8988T (cell line): ENCODE measurements at places on chromosomes 6 and 20.
A peak's percentile ranks its signal among the peaks of the same experiment; 100 is the strongest.

- DNase-seq, result no peak
Observed at GRCh38 chr6:9200712-9201111, 765.4 kb upstream of the SLC35B3 start.

DNA sequence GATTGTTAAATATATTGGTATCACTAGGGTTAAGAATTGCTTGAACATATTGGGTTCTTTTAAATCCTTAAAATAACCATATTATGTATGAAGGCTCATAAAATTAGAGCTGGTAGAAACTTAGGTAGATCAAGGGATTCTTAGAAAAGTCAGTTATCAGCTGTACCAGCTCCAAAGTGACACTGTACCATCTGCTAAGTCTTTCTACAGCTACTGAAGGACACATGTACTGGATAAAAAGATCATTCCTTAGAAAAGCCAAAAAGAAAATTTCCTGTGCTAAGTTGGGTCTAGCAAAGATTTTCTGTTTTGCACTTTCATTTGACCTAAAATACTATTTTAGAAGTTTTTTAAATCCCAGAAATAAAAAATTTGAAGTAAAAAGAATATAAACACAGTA, 130.4 kb downstream of the CD164 start:
- no peak for DNase-seq

- DNase-seq, result no peak
Observed at GRCh38 chr6:25971187-25971821, 8.7 kb downstream of the TRIM38 start.

GRCh38 chr6:71197267-71197666, 91.3 kb upstream of the OGFRL1 start:
- DNase-seq, result no peak

DNA sequence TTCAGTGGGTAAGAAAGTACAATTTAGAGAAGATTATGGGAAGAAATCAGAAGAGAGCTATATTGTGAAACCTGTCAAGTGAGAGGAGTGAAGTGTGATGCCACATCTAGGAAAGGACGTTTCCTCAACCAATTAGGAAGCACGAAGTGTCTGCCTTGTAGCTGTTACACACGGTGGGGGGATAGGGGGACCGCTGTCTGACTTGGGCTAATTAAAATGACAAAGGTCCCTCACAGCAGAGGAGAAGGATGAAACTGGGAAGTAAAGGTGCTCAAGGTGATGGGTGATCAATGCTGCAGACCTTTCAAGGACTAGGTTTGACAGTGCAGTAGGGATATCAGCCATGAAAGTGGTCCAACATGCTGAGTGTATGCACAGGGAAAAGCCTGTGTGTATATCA, 181.1 kb upstream of the PRSS16 start:
- no peak for DNase-seq

DNA sequence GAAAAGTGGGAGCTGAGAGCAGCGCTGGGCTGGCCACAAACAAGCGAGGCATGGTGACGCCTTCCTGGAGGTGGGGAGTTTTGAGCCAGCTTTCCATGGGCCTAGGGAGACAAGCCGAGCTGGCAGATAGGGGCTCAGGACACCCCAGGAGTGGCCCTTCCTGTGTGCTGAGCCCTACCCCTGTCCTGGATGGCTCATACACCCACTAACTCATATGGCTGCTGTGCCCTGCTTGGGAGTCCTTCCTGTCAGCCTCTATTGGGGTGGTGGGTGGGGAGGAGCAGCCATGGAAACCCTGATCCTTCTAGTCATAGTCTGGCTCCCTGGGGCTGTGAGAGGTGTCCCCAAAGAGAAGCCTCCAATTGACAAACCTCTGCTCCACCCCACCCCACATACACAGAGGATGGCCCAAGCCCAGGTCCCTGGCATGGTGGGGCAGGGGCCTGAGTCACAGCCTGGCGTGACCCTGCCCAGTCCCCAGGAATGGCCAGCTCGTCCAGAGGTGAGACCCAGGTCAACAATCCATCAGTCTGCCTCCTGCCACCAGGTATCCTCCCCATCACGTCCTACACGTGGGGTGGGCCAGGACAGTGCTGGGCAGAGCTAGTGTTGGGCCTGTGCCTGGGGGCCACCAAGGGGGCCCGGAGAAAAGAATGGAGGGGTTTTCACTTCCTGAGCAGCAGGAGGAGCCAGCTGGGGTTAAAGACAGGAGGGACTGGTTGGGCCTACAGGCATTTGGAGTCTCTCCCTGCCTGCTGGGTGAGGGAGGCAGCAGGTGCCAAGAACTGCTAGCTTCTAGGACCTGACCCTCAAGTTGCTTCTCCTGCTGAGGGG, 52.2 kb downstream of the MRPL14 start:
- DNase-seq, result peak; percentile 73

DNA sequence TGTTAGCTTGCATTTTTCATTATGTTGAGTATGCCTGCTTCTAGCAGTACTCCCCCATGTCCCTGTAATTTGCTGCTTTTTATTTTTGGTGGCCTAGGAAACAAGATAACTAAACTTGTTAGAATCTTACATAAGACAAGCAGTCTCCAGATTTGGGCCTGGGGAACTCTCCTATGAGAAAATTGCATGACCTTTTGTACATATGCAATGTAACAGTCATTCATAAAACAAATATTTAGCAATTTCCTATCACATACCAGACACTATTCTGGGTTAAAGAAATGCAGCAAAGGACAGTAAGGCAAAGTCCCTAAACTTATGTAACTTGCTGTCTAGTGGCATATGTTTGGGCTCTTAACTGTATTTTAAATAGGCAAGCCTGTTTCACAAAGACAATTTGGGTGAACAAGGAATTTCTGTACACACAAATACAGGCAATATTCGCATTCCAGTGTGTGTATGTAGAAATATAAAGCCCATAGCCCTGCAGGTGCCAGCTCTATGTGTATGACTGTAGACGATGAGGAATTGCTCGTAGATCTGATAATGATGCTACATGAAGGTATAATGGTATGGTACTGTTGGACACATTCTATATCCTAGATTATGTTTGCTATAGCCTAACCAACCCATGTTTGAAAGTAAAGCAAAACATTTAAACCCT, 305.2 kb upstream of the CITED2 start:
- no peak for DNase-seq

DNA sequence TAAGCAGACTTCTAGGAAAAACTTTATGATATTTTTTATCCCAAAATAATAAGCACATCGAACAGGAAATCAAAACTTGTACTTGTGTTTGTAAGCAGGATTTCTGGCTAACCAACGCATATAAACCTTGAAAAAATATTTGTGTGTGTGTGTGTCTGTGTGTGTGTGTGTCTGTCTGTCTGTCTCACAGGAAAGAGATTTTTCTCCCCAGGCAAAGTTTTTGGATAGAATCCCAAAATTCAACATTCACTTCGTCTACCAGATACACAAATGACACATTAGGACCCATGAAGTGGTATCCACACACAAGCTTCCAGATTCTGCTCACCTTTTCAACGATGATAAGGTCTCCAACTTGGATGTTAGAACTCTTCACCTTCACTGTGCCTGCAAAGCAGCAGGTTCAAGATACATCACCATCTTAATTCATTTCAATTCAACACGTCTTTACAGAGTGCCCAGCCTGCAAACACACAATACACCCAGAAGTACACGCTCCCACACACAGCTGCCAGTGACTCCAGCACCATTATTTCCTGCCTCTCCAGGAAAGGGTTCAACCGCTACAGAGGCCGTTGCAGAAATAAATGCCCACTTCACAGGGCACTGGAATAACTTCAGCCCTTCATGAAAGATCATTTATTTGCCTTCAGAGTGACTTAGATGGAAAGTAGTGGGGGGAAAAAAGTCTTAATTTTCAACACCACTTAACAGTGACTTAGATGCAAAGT, 70.9 kb downstream of the ATP9A start:
- DNase-seq, result no peak

DNA sequence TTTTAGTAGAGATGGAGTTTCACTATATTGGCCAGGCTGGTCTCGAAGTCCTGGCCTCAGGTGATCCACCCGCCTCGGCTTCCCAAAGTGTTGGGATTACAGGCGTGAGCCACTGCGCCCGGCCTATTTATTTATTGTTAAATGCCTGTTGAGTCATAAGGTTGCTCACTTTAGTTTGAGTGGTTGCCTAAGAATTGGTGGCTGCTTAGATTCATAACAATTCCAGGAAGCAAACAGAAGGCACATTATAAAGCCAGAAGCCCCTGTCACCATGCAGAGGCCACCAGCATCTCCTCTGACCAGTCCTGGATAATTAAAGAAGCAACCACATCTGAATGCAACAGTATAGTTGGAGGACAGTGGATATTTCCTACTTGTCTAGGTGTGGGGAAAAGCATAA, 24.0 kb upstream of the ARMH2 start:
- DNase-seq, result no peak
